ENCODE measurements at places on chromosomes 11 and 22.

DNA sequence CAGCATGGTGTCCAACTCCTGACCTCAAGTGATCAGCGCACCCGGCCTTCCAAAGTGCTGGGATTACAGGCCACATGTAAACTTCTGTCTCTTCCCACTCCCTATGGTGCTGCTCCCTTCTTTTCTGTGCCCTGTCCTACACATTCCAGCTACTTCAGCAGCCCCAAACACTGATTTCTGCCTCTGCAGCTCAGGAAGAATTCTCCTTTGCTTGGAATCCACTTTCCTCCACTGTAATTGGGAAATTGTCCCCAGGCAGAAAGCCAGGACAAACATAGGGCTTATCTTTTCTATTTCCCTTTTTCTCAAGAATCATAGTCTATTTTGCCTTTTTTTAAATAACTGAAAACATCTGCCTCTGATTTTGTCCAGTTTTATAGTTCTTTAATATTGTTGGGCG lies 21.3 kb upstream of the DRG1 start:
- DNase-seq: no peak

DNA sequence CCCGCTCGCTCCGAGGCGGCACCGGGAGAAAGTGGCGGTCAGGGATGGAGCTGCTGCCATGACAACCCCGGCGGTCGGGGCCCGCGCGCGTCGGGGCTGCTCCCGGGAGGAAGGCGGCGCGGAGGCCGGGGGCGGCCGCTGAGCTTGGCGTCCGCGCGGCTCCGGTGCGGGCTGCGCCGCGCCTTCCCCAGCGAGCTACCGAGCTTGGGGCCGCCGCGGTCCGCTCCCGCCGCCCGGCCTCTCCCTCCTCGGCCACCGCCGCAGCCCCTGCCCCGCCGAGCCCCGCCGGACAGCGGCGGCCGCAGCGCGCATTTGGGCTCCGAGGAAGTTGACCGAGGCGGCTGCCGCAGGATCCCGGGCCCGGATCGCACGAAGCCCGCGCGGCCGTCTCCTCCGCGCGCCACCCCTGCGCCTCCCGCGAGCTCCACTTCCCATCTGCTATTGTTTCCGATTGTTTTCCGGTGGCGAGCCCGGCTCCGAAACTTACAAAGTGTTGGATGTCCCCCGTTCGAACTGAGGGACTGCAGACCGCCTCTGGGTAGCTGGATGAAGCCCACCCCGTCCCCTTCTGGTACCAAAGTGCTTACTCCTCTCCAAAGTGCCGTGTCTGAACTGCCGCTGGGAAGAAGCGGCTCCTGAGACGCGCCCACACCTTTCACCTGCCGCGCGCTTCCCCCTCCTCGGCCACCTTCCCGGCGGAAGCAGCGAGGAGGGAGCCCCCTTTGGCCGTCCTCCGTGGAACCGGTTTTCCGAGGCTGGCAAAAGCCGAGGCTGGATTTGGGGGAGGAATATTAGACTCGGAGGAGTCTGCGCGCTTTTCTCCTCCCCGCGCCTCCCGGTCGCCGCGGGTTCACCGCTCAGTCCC lies 540.3 kb downstream of the NTM start:
- DNase-seq: no peak

- DNase-seq: no peak
Measured at GRCh38 chr11:66542362-66542761, 3.5 kb downstream of the ZDHHC24 start.

GRCh38 chr11:65500387-65501185 lies 1.7 kb downstream of the MALAT1 start:
- DNase-seq: peak; percentile 66

- DNase-seq: no peak
Measured at GRCh38 chr11:748007-748359, 719 bp downstream of the TALDO1 start.

- DNase-seq: no peak
Measured at GRCh38 chr11:64839335-64839734, 5.1 kb downstream of the CDC42BPG start.

DNA sequence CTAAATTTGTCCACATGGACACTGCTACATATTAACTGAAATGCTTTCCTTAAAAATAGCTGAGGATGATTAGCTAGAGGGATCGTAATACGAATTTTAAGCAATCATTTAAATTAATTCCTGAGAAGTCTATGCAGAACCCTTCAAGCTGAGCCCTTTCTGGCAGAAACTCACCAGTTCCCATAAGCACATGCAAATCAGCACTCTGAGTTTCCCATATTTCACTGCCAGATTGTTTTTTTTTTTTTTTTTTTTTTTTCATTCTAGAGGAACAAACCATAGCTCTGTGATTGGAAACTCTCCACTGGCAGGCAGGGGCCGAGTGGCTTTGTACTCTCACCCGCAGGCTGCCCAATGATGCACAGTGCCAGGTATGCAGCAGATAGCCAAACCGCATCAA lies 145.6 kb downstream of the EFCAB6 start:
- no peak for DNase-seq

GRCh38 chr22:20956258-20957101 lies 10.6 kb upstream of the AIFM3 start:
- no peak for DNase-seq

DNA sequence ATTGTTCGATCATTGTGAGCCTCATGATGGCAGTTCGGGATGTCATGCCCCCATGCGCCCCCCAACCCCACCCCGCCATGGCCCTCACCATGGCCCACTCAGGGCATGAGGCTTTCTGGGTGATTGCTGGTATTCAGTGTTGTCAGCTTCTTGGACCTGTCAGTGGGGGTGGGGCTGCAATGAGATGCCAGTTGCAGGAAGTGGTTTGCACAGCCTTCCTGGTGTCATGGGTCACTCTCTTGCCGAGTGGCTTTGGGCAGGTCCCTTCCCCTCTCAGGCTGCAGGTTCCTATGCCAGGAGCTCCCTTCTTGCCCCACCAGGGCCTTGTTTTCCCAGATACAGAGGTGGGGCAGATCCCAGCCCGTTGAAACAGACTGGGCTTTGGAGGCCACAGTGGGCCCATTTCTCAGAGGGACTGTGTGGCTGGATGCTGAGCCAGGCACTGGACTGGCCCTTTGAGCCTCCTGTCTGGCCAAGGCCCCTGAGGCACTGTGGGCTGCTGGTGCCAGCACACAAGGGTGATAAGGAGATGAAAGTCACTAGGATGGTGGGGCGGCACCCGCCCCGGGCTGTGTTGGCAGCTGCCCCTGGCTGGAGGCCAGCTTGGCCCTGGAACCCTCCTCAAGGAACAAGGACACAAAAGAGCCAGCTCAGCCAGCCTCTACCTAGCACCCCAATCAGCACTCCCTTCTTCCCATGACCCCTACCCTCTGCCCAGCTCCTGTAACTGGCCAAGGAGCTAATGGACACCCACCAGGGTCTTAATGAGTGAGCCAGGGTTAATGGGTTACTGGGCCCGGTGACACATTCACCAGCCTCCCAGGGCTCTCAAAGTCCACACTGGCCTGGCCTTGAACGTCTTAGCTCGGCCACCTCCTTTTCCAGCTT lies 1.5 kb upstream of the GGT1 start:
- no peak for DNase-seq

- DNase-seq: no peak
Measured at GRCh38 chr11:123238297-123238696, 43.2 kb upstream of the CLMP start.

DNA sequence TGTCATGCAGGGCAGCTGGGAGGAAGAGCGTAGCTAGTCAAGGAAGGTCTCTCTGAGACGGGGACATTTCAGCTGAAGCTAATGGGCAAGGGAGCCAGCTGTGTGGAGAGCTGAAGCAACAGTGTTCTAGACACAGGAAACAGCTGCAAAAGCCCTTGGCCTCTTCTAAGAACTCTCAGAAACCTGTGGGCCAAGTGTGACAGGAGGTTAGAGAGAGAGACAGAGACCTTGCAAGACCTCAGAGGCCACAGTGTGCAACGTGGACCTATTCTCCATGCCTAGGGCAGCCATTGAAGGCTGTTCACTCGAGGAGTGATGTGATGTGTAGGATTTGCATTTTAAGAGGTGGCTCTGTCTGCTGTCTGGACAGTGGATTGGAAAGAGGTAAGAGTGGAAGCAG lies 48.7 kb upstream of the TNRC6B start:
- DNase-seq: peak; percentile 53

DNA sequence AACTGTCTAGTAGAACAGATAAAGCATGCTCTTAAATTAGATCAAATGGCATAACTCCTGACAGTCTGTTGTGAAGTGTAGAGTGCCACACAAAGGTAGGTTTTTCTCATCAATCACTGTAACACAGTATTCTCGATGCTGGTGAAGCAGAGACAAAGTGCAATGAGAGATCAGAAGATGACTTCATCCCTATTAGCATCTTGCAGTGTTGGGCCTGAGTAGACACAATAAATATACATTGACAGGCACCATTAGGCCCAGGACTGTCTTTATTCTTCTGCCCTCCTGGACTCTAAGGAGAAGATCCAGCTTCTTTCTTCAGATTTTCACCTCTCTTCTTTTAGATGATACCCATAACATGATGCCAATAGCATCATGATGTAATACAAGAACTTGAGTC lies 478.0 kb upstream of the TENM4 start:
- DNase-seq: no peak

DNA sequence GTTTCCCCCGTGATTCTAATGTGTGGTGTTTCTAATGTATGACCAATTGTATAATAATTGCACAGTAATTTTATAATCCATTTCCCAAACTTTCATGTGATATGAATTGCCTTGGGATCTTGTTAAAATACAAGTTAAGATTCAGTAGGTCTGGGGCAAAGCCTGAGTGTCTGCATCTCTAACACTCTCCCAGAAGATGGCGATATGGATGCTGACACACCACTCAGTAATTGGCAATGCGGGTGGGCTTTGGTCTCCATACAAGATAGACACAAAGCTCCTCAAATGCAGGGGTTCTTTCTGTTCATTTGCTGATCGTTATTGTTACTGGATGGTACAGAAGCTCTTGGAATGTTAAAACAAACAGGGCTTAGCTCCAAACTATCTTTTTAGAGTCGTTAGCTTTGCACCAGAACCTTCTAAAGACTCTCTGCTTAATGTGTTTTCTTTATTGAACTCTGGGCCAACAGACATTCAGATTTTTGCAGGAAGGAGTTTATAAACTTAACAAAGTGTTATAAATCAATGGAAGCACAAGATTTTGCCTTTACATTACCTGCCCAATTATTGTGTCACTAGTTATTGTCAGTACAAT lies 45.4 kb upstream of the ANO3 start:
- DNase-seq: no peak

DNA sequence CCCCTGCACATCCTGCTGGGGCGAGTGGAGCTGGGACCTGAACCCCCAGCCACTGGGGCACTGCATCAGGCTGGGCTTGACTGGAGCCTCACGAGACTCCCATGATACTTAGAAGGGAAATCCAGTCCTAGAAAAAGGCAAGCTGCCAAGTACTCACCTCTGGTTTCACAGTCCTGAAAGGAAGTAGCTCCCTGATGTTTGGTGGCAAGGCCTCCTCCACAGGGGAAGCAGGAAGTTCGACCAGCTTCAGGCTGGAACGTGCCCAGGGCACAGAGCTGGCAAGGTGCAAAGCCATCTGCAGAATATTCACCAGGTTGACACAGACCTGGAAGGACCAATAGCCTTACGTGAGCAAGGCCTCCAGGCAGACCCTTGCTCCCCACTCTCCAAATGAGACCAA lies 26.8 kb upstream of the NRIP3 start:
- DNase-seq: no peak

- DNase-seq: no peak
Measured at GRCh38 chr11:101765932-101766331, 148.9 kb upstream of the CEP126 start.

DNA sequence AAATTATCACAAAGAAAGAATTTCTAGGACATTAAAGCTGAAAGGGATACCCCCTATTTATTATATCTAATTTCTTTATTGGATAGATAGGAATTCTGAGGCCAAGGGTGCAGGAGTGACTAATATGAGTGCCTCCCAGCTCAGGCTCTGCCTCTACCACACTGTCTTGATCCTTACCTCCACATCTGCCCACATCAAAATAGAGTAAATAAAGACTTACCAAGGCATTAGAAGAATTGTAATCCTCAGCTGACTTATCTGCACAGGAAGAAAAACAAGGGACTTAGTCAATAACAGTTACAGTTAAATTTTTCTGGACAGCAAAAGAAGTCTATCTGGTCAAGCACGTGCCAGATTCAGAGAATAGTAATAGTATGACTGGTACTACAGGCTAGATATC lies 72.6 kb upstream of the GDPD4 start:
- no peak for DNase-seq

DNA sequence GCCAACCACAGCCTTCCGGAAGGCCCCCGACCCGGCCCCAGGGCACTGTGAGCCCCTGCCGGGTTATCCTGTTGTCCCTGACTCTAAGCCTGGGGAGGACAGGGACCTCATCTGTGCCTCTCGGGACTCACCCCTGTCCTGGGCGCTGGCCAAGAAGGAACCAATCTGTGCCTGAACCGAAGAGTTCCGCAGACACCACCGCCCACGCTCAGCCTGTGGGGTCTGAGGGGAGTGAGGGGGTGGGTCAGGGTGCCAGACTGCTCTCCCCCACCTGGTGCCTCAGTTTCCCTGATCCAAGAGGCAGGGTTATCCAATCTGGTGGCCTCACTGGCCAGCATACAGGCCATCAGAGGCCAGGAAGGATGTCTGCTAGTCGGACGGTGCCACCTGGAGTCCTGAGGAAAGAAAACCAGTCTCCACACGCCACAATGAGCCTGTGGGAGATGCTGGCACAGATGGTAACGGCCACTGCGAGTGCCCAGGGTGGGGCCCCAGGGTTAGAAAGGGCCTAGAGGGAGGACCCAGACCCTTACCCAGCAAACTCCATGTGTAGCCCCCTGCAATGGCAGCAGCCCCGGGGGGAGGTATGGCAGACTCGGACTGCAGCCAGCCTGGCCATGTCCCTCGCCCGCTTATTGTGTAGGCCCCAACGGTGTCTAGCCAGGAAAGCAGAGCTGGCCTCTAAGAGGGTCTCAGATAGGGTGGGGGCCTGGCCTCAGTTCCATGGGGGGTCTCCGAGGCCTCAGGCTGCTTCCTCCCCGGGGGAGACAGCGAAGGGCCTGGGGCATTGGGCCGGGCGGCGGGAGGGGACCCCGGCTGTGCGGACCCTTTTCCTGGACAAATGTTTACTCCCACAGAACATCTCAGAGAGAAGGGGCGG lies 827 bp upstream of the TNNT3 start:
- peak; percentile 37 for DNase-seq

GRCh38 chr11:72751116-72752087 lies 806 bp downstream of the ARAP1 start:
- DNase-seq: no peak

All from activated naive CD8-positive, alpha-beta T cell treated with anti-CD3 and anti-CD28 coated beads, Interleukin-2, amount 10 ng/mL, durations not matched to agents 7 days and 5 days (primary cell).